ENCODE measurements at places on chromosomes 6 and 20. TPM values are rescaled to one million over a fixed set of nuclear protein-coding genes. Genes with fewer than 3 reads are reported as not detected.
A peak's percentile ranks its signal among the peaks of the same experiment; 100 is the strongest.

DNA sequence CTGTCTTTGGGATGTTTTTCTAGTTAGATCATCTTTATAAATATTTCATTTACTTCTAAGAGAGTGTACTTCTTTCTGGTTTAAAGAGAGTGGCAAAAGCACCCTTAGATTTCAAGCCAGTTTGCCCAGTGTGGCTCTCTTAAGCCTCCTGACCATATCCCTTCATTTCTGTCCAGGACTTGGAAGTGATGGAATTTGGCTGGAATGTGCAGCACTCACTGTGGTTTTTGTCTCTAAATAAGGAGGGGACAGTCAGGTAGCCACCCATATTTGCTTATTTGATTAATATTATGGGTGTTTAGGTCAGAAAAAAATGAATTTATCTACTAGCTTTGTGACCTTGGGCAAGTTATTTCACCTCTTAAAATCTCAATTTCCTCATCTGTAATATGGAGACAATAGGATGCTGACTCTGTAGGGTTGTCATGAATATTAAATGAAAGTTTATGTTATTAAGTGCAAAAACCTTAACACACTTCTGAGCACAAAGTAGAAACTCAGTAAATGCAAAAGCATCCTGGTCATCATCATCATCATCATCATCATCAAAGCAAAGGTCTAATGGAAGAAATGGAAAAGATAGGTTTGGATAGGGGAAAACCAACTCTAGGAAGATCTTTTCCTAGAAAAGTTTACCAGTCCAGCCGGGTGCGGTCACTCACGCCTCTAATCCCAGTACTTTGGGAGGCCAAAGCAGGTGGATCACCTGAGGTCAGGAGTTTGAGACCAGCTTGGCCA, 3.1 kb downstream of the CRYBG1 start:
- no peak for DNase-seq

Gene PKHD1
- not detected for total RNA-seq

Gene C6orf52
- total RNA-seq: not detected

GRCh38 chr6:28429781-28430180, 13.5 kb downstream of the ZSCAN23 start:
- no peak for DNase-seq

- no peak for DNase-seq
These were observed 21.0 kb downstream of the EPB41L1 start for GRCh38 chr20:36175475-36175995.

Gene PSORS1C2
- not detected for total RNA-seq

Gene TNF
- total RNA-seq: 30.1 TPM

GRCh38 chr20:50146732-50147662, 6.5 kb downstream of the PEDS1 start:
- DNase-seq: peak; percentile 79

Gene RCAN2
- 0.11 TPM for total RNA-seq

GRCh38 chr6:91281901-91282300, 695.0 kb upstream of the MAP3K7 start:
- no peak for DNase-seq

DNA sequence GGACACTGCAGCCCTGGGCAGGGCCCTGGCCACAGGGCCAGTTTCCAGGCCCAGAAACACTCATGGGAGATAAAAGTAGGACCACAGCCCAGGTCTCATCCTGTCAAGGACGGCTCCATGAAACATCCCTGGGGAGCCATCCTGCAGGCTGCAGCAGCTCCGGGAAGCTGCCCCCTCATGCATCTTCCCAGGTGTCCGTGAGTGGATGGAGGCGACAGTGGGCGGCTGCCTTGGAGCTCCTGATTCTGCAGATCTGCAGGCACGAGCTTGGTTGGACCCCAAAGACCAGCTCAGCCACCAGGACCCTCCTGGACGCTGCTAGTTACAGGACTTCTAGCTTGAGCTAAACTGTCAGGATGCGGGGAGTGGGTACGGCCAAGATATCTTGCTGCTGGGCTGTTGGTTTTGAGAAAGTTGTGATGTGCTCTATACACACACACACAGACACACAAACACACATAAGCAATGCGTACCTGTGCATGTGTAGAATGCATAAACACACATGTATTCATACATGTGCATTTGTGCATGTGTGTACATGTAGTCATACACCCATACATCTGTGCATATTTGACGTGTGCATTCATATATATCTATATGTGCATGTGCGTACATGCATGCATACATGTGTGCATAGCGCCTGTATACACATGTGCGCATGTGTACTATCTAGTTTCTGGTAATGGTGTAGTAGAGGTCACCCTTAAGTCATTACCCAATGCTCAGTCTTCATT, 297.8 kb downstream of the TAF4 start:
- DNase-seq: no peak

DNA sequence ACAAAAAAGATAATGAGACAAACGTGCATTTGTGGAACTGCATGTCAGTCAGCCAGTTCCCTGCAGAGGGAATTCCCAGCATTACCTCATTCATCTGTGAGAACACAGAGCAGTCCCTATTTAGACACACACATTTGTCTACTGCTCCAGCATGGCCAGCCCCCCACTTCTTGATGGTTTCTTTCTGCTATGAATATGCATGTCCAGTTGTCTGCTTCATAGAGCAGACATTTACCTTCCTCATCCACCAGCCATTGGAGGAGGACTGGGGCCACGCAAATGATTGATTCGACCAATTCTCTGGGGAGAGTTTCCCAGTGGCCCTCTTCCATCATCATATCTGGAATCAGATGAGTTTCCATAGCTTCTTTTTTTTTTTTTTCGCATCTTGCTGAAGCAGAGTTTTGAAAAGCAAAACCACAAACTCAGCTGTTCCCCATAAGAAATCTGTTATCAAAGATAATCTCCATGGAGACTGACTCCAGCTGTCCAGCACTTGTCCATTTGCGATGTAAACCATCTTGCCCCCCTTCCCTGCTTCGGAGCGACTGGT, 11.8 kb downstream of the ENPP1 start:
- no peak for DNase-seq

GRCh38 chr20:53582574-53583351, 10.9 kb downstream of the ZNF217 start:
- DNase-seq: no peak

DNA sequence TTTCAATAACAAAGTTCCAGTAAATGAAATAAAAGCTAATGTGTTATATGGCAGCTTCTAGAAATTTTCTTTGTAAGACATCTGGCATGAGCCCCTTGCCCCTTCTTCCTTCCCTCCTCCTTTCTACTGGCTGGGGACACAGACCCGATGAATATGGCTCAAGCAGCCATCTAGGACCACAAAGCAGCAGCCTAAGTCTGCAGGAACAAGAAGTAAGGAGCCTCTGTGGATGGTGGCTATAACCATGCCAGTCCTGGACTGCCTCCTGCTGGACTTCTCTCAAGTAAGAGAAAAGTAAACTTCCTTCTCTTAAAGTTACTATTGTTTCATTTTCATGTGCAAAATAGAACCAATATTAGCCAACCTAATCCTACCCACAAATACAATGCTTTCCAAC, 114.9 kb upstream of the DST start:
- DNase-seq: no peak

DNA sequence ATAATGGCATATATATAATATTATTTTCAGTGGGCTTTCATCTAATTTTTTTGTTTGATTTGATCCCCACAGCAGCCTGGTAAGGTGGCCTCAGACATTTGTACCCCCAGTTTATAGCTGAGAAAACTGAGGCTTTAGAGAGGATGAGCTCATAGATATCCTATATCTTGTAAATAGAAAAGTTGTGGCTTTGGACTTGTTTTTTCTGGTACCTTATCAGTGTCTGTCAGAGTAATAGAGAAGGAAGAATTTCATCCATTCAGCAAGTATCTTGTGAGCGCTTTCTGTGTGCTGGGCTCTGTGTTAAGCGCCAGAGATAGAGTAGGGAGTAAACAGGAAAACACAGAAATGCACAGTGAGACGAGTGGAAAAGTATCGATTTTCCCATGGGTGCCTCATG, 27.9 kb downstream of the TAF11 start:
- DNase-seq: no peak

DNA sequence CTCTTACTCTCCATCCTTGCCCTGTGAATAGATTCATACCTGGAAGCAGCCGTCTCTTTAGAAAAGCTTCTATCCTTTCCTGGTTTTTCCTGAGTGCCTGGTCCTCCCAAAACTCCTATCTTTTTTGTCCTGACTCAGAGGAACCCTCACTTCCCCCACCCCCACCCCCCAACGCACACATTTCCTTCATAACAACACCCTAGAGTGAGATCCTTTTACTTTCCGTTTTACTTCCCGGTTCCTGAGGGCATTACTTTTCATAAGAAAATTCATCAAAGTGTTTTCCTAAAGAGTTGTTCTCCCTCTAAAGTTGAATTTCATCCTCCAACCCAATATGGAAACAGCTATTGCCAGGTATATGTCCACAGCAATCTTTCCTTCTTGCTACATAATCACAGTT, 327.0 kb downstream of the NRN1 start:
- no peak for DNase-seq

DNA sequence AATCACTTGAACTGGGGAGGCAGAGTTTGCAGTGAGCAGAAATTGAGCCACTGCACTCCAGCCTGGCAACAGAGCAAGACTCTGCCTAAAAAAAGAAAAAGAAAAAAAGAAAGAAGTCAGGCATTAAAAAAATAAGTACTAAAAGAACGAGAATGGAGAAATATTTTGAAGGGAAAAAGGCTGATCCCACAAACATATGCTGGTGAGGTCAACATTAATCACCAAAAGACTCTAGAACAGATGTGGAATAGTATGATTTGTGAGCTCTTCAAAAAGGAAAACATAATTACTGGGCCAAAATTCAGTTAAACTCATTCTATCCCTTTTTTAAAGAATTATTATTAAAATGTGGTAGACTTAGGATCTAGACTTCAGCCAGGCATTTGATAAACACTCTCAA, 61.2 kb upstream of the NRSN1 start:
- DNase-seq: no peak

DNA sequence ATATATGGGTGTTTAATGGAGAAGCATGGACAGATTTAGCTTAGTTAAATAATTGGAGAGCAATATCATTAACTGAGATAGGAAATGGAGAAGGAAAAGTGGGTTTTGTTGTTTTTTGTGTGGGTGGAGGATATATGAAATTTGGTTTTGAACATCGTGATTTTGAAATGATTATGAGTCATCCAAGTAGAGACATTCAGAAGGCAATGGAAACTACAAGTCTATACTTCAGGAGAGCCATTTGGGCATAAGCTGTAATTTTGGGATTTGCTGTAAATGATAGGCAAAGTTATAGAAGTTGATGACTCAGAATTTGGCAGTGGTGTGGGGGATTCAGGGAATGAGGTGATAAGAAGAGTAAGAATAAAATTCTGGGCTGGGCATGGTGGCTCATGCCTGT, 27.4 kb upstream of the FAM135A start:
- DNase-seq: no peak

- DNase-seq: no peak
These were observed 82.1 kb downstream of the UNC5CL start for GRCh38 chr6:40956936-40957335.

Gene MTFR2
- total RNA-seq: 1.3 TPM

Gene BTN1A1
- not detected for total RNA-seq

Gene ZNF512B
- total RNA-seq: 14.9 TPM

- no peak for DNase-seq
These were observed 11.2 kb downstream of the SLC35A1 start for GRCh38 chr6:87483929-87484328.

Gene PRICKLE4
- not detected for total RNA-seq

GRCh38 chr6:17419189-17419575, 25.8 kb downstream of the CAP2 start:
- no peak for DNase-seq

DNA sequence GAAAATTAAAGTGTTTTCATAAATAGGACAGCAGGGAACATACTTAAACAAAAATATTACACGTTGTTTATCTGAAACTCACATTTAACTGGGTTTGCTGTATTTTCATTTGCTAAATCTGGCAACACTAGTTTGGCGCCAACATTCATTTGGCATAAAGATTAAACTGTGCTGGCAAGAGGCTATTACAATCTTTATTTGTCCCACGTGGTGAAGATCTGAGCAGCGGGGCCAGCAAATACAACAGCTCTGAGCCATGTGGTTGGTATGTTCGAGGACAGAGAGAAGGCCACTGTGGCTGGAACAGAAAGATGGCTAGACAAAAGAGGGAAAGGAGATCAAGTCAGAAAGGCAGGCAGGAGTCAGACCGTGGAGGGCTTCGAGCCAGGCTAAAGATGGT, 234.2 kb downstream of the ZNF217 start:
- DNase-seq: no peak

- no peak for DNase-seq
These were observed 8.0 kb downstream of the EIF2S2 start for GRCh38 chr20:34104059-34104458.

Gene PSMB9
- 34.7 TPM for total RNA-seq

Gene ENPP4
- 6.7 TPM for total RNA-seq

GRCh38 chr6:74420221-74420620, 724.2 kb downstream of the CD109 start:
- DNase-seq: no peak

DNA sequence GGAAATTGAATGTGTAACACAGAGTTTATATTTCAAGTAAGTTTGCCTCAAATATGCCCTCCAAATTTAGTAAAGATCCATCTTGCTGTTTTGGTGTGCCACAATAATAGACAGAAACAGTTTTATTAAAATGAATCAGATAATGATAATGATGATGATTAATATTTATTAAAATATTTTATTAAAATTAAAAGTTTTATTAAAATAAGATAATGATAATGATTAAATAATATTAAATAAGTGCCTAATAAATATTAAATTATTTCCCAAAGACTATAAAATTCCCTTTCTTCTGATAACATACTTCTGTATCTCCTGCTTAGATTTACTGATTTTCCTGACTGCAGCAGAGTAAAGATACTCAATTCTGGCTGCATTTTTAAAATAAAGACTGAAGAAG, 134.5 kb downstream of the PRDM13 start:
- DNase-seq: no peak

DNA sequence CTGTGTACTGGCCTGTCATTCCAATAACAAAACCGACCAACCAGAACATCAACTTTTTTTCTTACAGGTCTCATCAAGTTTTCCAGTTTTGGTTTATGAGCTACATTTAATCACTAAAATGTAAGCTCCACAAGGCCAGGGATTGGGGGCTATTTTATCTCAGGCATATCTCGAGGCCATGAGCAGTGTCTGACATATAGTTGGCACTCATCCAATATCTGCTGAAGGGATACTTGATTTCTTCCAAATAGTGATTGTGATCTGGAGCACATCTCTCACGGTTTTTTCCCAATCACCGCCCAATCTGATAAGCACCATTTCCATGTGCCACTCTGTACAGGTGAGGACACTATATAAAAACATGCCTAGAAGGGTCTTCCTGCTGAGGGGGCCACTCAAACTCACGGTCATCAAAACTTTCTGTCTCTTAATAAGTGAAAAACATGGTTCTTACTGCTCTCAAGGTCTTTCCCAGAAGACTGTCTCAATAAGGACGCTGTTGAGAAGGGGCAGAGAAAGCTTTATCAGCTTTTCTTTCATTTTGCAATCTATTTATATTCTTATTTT, 65.5 kb downstream of the MAN1A1 start:
- DNase-seq: no peak

Gene LGSN
- not detected for total RNA-seq

Gene TCP11
- not detected for total RNA-seq

Data from CD8-positive, alpha-beta T cell (primary cell).